Activated CD4-positive, alpha-beta T cell treated with anti-CD3 and anti-CD28 coated beads, Interleukin-2, amount 50 U/mL, for 1 hour (primary cell): ENCODE measurements at places on chromosomes 1 and 21.

DNA sequence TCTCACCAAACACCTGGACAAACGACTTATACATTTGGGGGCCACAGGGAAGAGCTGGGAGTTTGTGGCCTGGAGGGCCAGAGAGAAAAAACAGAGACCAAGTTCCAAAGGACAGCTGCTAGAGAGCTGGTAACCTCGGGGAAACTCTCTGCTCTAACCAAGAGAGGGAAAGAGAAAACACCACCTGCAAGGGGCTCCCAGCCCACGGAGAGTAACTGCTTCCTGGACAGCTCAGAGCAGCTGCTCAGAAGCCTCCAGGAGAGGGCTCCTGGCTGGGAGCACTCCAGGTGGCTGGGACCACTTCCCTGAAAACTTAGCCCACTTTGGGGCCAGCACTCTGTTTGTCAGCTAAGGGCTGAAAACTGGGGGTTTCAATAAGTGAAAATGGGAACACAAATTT, 154.8 kb upstream of the GRIK3 start:
- DNase-seq: no peak

DNA sequence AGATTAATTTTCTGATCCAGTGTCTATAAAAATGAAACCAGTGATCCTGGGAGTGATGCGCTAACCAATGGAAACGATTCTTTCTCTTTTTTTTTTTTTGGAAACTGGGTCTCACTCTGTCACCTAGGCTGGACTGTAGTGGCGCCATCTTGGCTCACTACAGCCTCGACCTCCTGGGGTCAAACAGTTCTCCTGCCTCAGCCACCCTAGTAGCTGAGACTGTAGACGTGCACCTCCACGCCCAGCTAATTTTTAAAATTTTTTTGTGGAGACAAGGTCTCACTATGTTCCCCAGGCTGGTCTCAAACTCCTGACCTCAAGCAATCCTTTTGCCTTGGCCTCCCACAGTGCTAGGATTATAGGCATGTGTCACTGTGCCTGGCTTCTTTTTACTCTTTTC, 3.4 kb upstream of the RCC2 start:
- no peak for DNase-seq

DNA sequence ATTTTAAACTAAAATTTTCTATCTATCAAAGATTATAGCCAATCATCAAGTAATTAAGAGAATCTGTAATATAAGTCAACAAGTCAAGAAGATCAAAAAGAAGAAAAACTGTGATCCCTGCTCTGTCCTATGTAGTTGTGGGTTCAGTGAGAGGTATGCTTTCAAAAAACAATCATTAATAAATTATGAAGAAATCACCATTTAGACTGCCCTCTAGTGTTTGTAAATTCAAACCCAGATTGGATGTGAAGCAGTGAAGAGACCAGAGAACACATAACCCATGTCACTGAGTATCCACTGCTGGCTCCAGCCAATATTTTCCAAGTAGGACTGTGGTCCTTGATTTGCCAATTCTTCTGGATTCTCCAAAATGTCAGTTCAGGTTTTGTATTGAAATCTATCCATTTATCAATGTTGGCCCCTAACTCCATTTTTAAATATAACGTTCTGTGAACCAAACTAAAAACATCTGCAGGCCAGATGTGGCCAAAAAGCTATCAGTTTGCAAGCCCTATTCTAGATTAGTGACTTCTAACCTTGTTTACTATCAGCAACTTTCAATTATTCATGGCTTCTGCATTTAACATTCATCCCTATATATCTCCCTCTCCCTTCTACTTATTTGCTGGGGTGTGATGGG, 467.5 kb upstream of the CXADR start:
- no peak for DNase-seq

GRCh38 chr1:157240495-157241184, 102.4 kb upstream of the ETV3 start:
- DNase-seq: no peak

DNA sequence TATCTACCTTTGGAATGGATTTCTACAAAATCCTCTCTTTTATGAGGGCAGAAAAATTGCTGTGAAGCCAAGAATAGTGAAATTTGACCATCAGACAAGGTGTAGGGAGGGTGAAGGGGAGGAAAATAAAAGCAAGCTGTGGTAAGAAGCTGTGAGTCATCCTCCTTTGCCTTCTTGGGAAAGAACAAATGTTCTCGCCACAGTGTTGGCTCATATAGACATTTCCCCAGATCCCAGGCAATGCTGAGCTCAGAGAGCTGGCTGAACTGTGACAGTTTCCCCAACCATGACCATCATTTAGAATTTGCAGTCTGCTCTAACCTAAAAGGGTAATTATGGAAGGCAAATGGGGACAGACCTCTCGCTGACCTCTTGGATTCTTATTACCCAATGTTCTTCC, 235.4 kb downstream of the PBX1 start:
- DNase-seq: no peak

- no peak for DNase-seq
Observed at GRCh38 chr1:244173240-244173639, 122.2 kb downstream of the ZBTB18 start.

GRCh38 chr21:23507501-23507900, 2099.8 kb downstream of the MRPL39 start:
- no peak for DNase-seq

- no peak for DNase-seq
Observed at GRCh38 chr1:37186246-37186756, 152.0 kb upstream of the GRIK3 start.

DNA sequence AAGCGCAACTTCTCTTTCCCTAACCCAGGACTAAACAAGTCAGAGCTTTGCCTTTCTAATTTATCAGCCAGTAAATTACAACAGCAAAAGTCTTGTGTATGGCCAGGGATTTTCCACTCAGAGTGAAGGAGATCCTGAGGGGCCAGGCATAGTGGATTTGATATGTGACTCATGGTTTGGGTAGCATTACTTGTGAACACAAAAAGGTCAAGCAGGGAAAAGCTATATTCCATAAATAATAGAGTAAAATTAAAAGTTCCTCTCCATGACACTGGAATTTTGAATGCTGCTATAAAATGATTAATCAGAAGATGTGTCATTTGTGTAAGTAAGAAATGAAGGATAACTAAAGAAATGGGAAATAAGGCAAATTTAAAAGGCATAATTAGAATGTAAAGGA, 284.8 kb downstream of the HLX start:
- no peak for DNase-seq

GRCh38 chr1:155982106-155982505, 3.8 kb upstream of the ARHGEF2 start:
- DNase-seq: no peak

GRCh38 chr1:44501047-44501890, 96.2 kb downstream of the RNF220 start:
- no peak for DNase-seq

DNA sequence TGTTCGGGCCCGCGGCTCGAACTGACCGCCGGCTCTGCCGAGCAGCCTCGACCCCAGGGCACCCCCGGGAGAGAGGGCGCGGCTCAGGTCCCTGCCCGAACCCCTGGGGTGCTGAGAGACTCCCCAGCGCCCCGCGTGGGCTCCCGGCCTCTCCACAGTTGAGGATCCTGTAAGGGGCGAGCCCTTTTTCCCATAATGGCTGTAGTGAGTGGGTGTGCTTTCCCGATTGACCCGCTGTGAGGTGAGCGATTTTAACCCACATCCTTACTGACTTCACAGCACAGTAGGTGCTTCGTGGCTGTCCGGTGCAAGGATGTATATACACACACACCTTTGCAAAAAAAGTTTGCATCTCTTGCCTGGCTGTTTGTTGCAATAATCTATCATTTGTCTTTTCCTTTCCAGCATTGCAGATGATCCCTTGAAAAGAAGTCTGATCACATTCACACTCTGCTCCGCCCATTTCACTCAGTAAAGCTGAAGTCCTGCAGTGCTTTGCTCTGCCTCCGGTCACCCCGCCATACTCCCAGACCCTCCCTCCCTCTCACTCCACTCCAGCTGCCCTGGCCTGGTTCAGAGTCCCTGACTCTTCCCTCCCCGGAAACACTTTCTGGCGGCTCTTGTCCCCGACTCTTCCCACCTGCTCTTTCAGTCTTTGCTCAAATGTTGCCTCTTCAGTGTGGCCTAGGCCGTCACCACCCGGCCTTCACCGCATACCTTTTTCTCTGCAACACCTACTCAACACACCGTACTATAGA, 955 bp upstream of the UBE2G2 start:
- DNase-seq: no peak
